ENCODE measurements at places on chromosomes 5 and 9.

GRCh38 chr5:41721516-41721915 is 148.7 kb downstream of the OXCT1 start:
- no peak for DNase-seq

- DNase-seq, result no peak
These were observed 49.6 kb downstream of the RGS3 start for GRCh38 chr9:113513111-113513510.

DNA sequence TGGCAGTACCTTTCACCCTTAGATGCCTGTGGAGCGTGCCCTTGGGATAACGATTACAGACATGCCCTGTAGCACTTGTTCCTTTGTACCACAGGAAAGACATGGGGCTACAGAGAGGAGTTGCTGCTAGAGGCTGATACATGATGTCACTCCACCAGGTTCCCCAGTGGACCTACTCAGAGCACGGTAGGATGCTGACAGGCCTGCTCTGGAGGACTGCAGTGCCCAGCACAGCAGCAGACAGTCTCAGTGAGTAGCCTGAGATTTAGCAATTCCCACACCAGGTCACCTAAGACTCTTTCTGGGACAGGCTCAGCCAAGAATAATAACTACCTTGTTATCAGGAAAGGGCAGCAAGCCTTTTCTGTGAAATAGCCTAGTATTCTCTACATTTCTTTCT is 28.8 kb downstream of the PDE4D start:
- DNase-seq, result no peak

GRCh38 chr9:24118190-24118589 is 292.1 kb upstream of the ELAVL2 start:
- DNase-seq, result no peak

DNA sequence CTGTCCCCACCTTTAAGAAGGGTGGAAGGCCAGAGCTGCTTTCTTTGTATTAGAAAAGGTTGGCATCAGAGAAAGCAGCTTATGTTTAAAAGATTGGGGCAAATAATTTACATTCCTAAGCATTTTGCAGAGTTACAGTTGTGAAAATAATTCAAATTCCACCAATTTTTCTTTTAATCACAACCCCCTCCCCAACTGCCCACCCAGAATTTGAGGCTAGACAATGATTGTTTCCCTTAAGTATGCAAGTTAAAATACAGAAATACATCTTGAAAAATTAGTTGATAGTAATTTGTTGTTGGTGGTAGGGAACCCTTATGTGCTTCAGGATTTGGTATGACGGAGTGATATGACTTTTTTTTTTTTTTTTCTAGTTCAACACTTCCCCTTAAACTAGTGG is 133.0 kb downstream of the ZSWIM6 start:
- no peak for DNase-seq

DNA sequence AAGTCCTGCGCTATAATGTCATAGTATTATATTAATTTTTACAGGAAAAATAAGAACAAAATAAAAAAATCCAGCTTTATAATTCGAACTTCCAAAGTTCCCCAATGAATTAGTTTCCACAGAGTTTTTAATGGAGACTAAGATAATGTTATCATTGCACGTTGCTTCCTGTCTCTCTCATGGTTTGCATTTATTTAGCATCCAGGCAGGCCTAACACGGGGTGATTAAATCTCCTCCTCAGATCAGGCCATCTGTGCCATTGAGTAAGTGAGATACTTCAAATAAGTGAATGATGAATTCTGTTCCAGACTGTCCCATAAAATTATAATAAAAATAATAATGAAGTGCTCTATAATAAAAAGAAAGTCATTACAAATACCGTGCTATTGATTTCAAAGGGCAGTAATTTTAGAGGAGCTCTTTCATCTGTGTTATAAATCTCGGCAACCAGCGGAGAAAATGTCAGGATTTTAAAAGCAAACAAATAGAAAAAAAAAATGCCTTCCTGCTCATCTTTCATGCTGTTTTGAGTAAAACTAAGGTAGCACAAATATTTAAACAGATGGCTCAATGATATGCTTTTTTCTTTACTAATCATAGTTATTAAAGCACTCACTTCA is 570.6 kb upstream of the ZNF608 start:
- DNase-seq, result no peak

DNA sequence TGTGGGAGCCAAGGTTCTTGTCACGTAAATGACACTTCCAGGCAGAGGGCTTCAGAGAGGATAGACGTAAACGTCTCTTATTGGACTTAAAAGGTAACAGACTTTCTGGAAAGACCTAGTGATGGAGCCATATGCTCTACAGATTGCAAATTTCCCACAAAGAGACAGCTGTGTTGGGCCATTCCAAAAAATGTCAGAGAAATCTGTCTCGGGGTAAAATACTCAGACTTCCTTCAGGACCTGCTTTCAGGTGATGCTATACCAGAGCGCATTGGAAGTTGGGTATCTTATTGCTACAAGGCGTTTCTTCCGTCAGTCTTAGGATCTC is 29.2 kb downstream of the PROP1 start:
- DNase-seq, result no peak

DNA sequence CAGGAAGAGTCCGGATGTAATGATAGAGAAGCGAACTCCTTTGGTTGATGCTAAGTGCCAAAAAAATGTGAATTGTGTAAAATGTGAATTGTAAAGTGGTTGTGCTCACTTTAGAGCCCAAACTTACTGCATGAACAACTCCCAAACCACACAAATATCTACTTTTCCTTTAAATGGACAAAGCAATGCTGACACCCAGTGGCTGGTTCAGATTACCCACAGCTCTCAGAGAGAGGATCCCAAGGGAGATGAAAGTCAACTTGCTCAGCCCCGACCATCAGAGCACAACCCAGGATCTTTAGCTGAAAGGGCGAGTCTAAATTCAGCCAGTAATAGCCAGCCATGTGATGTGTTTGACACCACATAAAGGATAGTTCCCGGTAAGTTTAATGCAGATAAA is 133.7 kb downstream of the NMUR2 start:
- DNase-seq, result no peak

DNA sequence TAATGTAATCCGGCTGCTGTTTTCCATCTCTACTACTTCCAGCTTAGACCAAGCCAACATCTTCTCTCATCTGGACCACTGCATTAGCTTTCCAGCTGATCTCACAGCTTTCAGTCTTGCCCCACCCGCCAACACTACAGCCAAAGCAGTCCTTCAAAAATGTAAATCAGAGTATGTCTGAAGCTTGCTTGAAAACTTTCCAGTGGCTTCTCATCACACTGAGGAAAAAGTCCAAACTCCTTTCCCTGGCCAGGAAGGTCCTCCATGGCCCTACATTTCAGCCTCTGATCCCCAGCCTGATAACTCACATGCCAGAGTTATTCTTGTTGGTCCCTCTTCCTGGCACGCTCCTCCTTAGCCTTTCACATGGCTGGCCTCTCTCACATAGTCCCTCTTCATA is 38.5 kb downstream of the TTC1 start:
- DNase-seq, result no peak

- no peak for DNase-seq
These were observed 2.1 kb upstream of the MYMK start for GRCh38 chr9:133526721-133527321.

DNA sequence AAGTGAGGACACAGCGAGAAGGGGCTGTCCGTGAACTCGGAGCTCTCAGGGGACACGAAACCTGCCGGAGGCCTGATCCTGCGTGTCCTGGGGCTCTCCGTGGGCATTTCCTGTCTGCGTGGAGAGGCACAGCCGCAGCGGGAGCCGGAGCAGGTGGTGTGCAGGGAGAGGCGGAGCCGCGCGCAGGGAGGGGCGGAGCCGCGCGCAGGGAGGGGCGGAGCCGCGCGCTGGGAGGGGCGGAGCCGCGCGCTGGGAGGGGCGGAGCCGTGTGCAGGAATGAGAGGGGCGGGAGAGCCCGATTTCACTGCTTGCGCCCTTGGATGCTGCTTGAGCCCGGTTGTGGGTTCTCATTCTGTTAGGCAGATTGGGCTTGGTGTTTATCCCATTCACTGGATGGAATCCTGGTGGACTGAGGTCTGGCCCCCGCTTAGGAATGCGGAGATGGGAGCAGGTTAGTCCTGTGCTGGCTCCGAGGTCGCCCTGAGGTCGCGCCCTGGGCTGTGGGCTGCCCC is 26.7 kb downstream of the NDUFS6 start:
- DNase-seq, result no peak

DNA sequence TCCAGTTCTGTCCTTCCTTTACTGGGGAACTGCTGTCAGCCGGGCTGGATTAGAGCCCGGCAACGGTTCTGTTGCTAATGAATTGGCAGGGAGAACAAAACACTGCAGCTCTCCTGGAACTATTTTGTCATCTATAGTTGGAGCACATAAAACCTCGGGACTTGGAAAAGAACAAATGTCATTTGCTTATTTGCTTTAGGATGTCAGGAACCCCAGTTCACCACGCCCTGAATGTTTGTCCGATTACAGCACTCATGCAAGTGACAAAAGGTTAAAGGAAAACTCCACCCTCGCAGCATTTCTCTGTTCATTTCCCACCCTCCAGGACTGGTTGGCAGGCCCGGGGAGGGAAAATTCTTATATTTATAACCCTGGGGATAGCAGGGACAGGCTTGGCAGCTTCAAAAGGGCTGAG is 66.4 kb upstream of the PLPP1 start:
- no peak for DNase-seq

DNA sequence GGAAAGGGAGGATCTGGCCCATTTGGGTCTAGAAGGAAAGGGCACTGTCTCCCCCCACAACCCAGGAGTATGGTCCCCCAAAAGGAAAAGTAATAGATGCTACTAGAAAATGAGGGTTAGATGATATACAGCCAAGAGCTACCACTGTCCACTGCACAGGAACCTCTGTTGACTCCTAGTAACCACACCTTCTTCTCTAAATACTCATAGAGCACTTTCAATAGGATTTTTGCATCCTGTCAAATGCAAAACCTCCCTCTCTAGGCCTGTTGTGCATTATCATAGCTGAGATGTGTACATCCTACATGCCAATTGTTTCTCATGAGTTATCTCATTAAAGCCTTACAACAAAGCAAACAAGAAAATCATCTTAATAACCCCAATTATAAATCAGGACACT is 66.8 kb downstream of the THBS4 start:
- DNase-seq, result no peak

DNA sequence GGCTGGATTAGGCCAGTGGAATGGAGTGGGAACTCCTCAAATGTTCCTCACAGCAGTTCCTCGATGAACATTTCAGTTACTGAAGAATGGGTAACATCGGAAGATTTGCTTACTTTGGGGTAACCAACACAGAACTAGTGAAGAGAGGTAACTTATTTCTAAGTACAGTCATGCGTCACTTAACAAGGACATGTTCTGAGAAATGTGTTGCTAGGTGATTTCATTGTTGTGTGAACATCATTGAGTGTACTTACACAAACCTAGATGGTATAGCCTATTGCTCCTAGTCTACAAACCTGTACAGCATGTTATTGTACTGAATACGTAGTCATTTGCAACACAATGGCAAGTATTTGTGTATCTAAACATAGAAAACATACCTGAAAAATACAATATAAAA is 228.3 kb downstream of the MAST4 start:
- DNase-seq, result no peak

- DNase-seq, result no peak
These were observed 64.8 kb downstream of the HABP4 start for GRCh38 chr9:96514800-96515158.

- no peak for DNase-seq
These were observed 33.5 kb downstream of the TMEM245 start for GRCh38 chr9:109086221-109086620.

DNA sequence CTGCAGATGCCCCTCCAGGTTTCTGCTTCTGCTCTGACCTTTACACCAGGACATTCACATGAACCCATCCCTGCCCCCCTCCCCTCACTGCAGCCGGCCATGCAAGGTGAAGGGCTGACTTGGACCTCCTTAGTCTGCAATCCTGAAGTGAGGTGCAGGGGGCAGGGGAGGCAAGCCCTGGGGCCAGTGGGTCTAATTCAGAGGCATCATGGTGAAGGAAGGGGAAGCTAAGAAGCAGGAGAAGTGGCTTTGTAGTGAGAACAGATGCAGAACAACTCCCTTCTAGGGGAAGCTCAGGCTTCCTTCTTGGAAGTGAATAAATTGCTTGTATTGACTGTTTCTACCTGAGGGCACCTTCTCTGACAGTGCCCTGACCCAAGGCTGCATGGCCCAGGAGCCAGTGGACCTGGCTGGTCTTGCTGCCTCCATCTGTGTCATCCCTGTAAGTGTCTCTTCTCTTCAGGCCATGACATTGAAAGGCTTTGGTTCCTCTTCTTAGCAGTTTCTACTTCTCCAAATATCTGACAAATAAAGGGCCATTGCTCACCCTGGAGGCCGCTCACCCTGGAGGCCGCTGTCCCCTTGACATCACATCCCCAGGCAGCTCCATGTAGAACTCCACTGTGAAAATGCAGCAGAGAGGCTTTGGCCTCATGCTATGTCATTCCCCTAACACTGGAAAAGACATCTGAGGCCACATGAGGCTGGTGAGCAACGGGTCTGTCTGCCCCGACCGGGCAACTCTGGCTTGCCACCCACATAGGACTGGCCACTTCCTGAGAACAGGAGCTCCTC is 55.3 kb downstream of the GADD45G start:
- DNase-seq, result no peak

GRCh38 chr5:98804066-98804465 is 30.6 kb downstream of the RGMB start:
- DNase-seq, result no peak

Data from stimulated activated CD4-positive, alpha-beta T cell treated with anti-CD3 and anti-CD28 coated beads, Interleukin-12 subunit alpha, Interleukin-12 subunit beta, amount 100 ng/mL, for 48 hours (primary cell).